ENCODE measurements at places on chromosomes 1 and 21. TPM values are rescaled to one million over a fixed set of nuclear protein-coding genes. Genes with fewer than 3 reads are reported as not detected.

AHDC1 gene
- total RNA-seq = 24.3 TPM

TNFRSF14 gene
- 178 TPM for total RNA-seq

GJA4 gene
- not detected for total RNA-seq

TNFRSF9 gene
- 0.48 TPM for total RNA-seq

FMO5 gene
- total RNA-seq = 145 TPM

SUMO3 gene
- total RNA-seq = 43.7 TPM

RNASEL gene
- total RNA-seq = 12.5 TPM

APOBEC4 gene
- 0.14 TPM for total RNA-seq

GRIK1 gene
- total RNA-seq = not detected

SLC45A1 gene
- total RNA-seq = 5.6 TPM

LRRC8B gene
- 7.1 TPM for total RNA-seq

TXLNA gene
- 16.5 TPM for total RNA-seq

FCRL2 gene
- total RNA-seq = not detected

RIMS3 gene
- 14.7 TPM for total RNA-seq

PDE4B gene
- total RNA-seq = 6.7 TPM

DNA sequence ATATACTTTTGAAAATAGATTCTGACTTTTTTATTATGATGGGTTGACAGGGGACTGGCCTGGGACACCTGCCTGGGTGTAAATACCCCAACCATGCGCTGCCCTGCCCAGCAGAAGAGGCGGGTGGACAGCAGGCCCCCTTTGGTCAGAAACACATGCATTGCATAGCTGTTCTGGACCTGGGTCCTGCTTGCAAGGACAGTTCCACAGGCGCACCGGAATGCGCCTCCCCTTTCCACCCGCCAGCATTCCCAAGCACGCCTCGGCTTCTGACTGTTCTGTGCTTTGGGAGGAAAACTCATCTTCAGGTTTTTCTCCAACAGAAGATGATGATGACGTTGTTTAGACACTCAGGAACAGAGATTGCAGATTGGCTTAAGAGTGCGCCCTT, 428 bp upstream of the ZNF678 start:
- peak overlapping the region; percentile 70 for H3K4me3 ChIP-seq
- H3K27me3 ChIP-seq = peaks cover 32% of the 10 kb centered on the region
- no peak for DNase-seq

GRCh38 chr1:228347181-228347580, 59.5 kb downstream of the TRIM11 start:
- DNase-seq = peak; percentile 0
- H3K4me1 ChIP-seq = no peaks in the 10 kb centered on the region
- no peak overlapping the region for H3K27ac ChIP-seq
- no peak overlapping the region for H3K4me3 ChIP-seq
- H3K36me3 ChIP-seq = no peaks in the 10 kb centered on the region

DNA sequence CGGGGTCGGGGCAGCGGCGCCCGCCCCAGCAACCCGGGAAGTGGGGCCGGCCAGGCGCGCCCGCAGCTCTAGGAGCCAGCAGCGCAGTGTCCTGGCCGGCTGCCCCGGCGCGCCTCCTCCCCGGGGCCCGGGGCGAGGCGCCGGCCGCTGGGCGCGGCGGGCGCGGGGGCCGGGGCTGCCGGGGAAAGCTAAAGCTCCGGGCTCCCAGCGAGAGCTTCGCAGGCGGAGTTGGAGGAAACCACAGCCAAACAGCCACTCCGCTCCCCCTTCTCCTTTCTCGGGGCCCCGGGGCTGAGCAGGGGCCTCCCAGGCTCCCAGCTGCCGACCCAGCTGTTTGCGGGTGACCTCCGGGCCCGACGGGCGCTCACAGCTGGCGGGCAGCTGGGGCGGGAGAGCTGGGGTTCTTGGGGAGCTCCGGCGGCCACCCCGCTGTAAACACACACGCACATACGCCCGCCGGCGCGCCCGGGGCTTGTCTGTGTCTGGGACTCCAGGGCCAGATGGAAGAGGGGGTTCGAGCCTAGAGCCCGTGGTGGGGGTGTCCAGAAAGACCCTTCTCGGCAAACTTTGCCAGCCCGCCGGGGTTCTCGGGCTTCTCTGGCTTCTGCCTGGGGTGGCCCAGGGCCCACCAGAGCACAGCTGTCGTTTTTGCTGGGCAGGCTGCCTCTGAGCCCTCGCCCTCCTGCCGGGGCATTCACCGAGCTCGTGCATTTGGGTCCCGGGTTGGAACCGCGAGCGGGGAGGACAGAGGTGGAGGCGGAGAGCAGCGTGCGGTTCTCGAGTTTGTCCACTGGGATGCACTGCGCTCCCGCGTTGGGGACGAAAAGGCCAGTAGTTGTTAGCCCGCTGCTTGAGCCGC, 1.5 kb downstream of the AJAP1 start:
- H3K36me3 ChIP-seq = no peaks in the 10 kb centered on the region
- peaks cover 83% of the 10 kb centered on the region for H3K27me3 ChIP-seq
- peak; percentile 18 for DNase-seq
- no peak overlapping the region for H3K4me3 ChIP-seq

DNA sequence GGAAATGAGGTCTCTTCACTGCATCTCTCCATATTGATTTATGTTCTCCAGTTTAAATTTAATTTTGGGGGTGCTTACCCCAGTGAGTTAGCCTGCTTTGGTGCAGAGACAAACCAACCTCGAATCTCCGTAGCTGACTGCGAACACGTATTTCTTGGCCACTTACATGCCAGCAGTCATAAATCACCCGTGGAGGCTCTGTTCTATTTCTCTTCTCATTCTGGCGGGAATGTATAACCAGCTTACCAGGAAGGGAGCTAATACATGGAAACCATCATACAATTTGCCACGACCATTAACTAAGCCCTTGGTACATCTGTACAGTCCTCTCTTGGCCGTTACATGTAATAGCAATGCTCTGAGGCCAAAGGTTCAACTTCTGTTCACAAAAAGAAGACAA, 148.0 kb downstream of the PLA2G4A start:
- no peak overlapping the region for H3K4me3 ChIP-seq
- no peaks in the 10 kb centered on the region for H3K36me3 ChIP-seq
- no peaks in the 10 kb centered on the region for H3K4me1 ChIP-seq
- DNase-seq = peak; percentile 21
- H3K27ac ChIP-seq = peak overlapping the region; percentile 59
- H3K27me3 ChIP-seq = no peaks in the 10 kb centered on the region

GRCh38 chr1:121546830-121547591, 362.2 kb downstream of the SRGAP2C start:
- H3K4me1 ChIP-seq = no peaks in the 10 kb centered on the region
- H3K4me3 ChIP-seq = no peak overlapping the region
- no peak overlapping the region for H3K27ac ChIP-seq

- no peaks in the 10 kb centered on the region for H3K4me1 ChIP-seq
- no peaks in the 10 kb centered on the region for H3K27me3 ChIP-seq
- H3K27ac ChIP-seq = no peak overlapping the region
- no peak overlapping the region for H3K4me3 ChIP-seq
- no peaks in the 10 kb centered on the region for H3K36me3 ChIP-seq
These were observed 449.0 kb upstream of the RGS18 start for GRCh38 chr1:191709215-191709614.

DNA sequence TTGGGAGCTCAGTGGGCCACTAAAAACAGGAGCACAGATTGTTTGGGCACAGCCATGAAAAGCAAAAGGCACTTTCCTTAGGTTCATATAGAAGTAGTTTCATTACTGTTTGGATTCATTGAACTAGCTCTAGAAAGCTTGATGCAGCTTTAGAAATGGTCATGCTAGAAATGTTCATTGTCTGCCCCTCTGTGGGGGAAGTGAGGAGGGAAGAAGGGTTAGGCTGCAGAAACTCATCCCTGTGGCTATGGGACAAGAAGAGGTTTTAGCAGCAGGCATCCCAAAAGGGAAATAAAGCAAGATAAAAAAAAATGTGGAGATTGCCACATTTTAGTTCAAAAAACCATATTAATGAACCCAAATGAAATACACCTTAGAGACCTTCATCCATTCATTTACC, 359.6 kb upstream of the PTBP2 start:
- H3K4me1 ChIP-seq = no peaks in the 10 kb centered on the region
- no peak overlapping the region for H3K27ac ChIP-seq
- H3K27me3 ChIP-seq = no peaks in the 10 kb centered on the region
- DNase-seq = no peak
- no peaks in the 10 kb centered on the region for H3K36me3 ChIP-seq
- H3K4me3 ChIP-seq = no peak overlapping the region

DNA sequence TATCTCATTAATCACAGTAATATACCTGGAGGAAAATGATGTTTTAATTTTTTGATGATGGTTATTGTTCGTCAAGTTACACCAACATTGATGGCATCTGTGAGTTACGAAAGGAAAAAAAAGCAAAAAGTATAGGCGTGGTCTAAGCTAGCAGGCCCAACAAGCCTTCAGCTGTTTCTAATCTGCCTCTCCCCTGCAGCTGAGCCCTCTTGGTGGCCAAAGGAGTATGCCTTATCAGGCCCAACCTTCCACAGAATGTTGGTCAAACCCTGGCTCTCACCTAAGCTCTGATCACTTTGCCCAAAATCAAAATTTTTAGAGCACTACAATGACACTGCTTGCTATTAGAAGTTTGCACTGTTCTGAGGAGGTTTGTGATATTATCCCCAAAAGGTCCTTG, 4.9 kb downstream of the C1orf105 start:
- no peaks in the 10 kb centered on the region for H3K27me3 ChIP-seq
- no peak for DNase-seq
- H3K27ac ChIP-seq = no peak overlapping the region
- H3K4me1 ChIP-seq = no peaks in the 10 kb centered on the region
- H3K36me3 ChIP-seq = no peaks in the 10 kb centered on the region
- H3K4me3 ChIP-seq = no peak overlapping the region

DNA sequence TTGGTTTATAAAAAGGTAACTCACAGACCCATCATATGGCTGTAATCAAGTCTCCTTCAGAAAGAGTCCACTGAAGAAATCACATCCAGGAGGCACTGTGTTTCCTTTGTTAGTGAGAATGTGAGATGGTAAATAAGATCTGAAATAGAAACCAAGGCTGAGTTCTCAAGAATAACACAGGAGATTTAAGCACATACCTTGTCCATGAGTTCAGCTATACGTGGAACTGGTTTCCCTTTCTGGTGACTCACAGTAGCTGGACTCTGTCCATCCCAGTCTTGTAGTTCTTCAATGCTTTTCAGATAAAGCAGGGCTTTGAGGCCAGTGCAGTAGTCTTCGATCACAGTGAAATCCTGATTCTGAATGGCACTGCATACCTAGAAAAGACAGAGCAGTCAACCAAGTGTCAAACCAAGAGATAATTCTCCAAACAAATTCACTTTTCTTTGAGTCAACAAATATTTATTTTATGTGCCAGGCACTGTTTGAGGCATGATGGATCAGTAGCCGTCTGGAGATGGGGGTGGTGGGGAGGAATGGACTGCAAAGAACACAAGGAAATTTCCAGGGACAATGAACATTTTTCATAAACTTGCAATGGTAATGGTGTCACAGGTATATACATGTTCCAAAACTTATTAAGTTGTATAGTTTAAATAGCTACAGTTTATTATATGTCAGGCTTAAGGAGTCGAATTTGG, 471.4 kb downstream of the PTBP2 start:
- H3K27me3 ChIP-seq = no peaks in the 10 kb centered on the region
- no peak for DNase-seq
- no peak overlapping the region for H3K27ac ChIP-seq
- H3K4me3 ChIP-seq = no peak overlapping the region

GRCh38 chr21:42346866-42347600, 3.8 kb downstream of the TFF2 start:
- H3K4me3 ChIP-seq = no peak overlapping the region
- DNase-seq = no peak
- H3K4me1 ChIP-seq = no peaks in the 10 kb centered on the region
- no peaks in the 10 kb centered on the region for H3K27me3 ChIP-seq

GRCh38 chr1:215003686-215004085, 78.9 kb upstream of the KCNK2 start:
- H3K27ac ChIP-seq = no peak overlapping the region
- no peaks in the 10 kb centered on the region for H3K36me3 ChIP-seq
- H3K4me1 ChIP-seq = no peaks in the 10 kb centered on the region
- no peak for DNase-seq
- H3K4me3 ChIP-seq = no peak overlapping the region
- H3K27me3 ChIP-seq = no peaks in the 10 kb centered on the region

DNA sequence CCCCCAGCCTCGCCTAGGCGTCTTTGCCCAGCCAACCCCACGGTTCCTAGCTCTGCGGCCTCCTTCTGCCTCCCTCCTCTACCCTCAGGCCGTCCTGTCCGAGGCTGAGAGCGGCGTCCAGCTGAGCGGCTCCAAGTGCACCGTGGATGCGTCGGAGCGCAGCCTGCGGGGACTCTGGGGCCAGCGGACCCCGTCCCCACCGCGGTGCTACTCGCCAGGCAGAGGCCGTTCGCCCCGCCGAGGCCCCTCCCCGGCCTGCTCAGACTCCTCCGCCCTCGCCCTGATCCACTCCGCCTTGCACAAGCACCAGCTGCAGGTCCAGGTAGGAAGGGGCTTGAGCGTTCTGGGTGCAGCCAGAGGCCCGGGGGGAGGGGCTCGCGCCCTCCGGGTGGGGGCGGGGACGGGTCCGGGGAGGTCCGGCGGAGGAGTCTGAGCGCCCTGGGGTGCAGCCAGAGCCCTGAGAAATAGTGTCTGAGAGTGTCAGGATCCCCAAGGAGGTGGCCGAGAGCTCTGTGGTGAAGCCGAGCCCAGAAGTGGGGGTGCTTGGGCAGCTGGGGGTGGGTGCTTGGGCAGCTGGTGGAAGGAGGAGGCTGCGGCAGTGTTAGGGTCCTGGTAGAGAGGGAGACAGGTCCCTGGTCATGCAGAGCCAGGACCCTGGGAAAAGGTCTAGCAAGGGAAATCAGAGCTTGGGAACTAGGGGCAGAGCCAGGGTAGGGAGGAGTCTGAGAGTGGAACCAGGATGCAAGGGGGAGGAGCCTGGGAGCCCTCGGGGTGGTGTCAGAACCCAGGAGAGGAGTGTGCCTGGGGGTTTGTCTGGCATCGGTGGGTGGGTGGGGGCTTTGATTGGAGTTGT, 3.2 kb upstream of the NBPF3 start:
- peak; percentile 45 for DNase-seq
- no peaks in the 10 kb centered on the region for H3K36me3 ChIP-seq
- H3K27ac ChIP-seq = no peak overlapping the region
- peaks cover 13% of the 10 kb centered on the region for H3K27me3 ChIP-seq

DNA sequence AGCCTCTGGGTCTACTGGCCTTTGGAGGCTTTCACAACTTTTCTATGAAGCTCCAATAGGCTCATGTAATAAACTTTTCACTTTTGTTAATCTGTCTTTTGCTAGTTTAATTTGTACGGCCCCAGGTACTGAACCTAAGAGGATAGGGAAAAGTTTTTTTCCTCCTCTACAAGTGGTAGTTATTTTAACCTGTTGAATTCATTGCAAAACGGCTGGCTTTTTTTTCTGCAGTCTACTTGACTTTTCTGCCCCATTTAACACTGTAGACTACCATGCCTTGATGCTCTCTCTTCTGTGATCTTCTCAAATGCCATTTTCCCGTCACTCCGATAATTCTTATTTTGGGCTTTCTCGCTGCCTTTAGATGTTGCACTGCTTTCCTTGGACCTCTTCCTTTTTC, 43.6 kb upstream of the DR1 start:
- no peak overlapping the region for H3K27ac ChIP-seq
- H3K36me3 ChIP-seq = no peaks in the 10 kb centered on the region
- DNase-seq = no peak

GRCh38 chr1:29684141-29684540, 447.8 kb downstream of the PTPRU start:
- H3K36me3 ChIP-seq = no peaks in the 10 kb centered on the region
- no peak overlapping the region for H3K27ac ChIP-seq
- no peaks in the 10 kb centered on the region for H3K4me1 ChIP-seq
- no peak overlapping the region for H3K4me3 ChIP-seq
